ENCODE measurements at places on chromosomes 5 and 9.
A peak's percentile ranks its signal among the peaks of the same experiment; 100 is the strongest.

DNA sequence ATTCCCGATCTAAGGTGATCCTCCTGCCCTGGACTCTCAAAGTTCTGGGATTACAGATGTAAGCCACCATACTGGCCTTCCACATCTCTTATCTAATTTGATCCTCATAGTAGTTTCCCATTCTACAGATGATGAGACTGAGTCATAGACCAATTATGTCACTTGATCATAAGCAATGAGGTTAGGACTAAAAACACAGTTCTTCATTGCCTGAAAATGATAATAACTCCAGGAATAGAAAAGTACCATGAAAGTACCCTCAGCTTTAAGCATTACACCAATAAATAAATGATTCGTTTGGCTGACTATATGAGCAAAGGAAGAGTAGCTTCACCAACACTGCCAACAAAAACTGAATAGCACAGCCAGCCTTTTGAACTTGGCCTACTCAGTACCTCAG, 389.5 kb downstream of the ACTL7B start:
- no peak for DNase-seq

GRCh38 chr9:36113999-36114398, 22.5 kb upstream of the GLIPR2 start:
- no peak for DNase-seq

GRCh38 chr9:129359162-129359811, 181.2 kb upstream of the IER5L start:
- no peak for DNase-seq

DNA sequence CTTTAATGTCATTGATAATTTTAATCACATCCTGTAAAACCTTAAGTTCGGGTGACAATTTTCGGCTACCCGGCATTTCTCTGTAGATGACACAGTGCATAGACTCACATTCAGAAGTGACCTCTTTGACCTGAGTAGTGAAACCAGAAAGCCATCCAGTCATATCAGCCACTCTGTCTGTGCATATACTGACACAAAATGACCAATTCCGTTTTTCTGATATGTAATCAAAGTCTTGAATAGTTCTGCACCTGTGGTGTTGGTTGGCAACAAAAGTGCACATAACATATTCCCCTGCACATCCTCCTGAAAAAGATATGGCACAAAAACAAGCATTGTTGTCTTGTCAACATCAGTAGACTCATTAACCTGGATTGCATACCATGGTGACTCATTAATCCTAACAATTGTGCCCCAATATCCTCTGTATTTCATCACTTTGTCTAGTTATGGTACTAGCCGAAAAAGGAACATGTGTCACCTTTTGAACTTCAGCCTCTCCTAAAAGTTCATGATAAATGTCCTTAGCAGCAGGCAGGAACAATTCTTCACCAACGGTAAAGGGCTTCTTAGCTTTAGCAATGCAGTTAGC, 4.6 kb upstream of the HNRNPA0 start:
- no peak for DNase-seq

GRCh38 chr9:35976726-35977125, 18.8 kb upstream of the OR2S2 start:
- DNase-seq, result no peak

- DNase-seq, result no peak
Observed at GRCh38 chr5:158841481-158842276, 258.0 kb downstream of the EBF1 start.

- no peak for DNase-seq
Observed at GRCh38 chr9:81801190-81801589, 111.8 kb upstream of the TLE1 start.

- DNase-seq, result no peak
Observed at GRCh38 chr9:121059998-121060636, 10.0 kb upstream of the C5 start.

- no peak for DNase-seq
Observed at GRCh38 chr5:76595755-76596481, 27.3 kb downstream of the F2RL2 start.

DNA sequence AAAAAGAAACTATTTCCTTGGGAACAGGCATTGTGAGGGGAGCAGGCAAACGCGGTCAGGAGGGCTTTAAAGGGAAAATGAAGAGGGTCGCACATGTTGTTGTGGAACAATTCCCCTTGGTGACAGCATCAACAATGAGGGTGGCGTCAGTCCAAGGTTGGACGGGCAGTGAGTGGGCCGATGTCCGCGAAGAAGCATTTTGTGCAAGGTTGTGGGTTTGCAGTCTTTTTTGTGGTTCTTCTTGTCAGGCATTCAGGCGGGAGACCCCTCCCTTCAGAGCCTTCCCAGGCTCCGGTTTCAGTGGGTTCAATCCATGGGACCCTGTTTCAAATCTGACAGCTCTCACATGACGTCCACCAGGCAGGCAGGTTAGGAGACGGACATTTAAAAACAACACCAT, 11.1 kb upstream of the SLC6A19 start:
- no peak for DNase-seq

GRCh38 chr9:133269537-133270362, 5.3 kb downstream of the ABO start:
- no peak for DNase-seq

DNA sequence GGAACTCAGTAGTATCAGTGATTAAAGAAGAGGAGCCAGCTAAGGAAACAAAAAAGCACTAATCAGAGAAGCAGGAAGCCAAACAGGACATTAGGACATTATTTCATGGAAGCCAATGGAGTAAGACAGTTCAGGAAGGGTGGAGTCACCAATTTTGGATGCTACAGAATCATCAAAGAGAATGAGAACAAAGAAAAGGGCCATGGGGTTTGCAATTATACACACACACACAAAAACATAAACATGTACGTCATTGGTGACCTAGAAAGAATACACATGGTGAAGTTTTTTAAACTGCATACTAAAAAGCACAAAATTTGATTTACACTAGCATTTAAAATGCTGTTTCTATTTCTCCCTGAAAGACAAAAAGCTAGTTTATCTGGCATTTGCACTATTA, 96.8 kb upstream of the MRPS30 start:
- DNase-seq, result no peak

DNA sequence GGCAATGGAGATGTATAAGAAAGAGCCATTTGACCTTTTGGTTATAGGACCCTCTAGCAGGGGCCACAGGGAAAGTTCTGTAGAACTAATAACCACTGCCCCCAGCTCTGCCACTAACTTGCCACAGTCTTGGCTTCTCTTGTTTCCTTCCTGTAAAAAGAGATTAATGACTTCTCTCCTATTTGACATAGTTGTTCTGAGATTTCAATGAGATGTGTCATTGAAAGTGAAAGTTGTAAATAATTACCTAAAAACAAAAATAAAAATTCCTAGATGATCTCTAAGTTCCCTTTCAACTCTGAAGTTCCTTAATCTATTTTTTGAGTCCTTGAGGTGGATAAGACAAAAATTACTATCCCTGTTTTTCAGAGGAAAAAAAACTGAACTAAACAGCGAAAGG, 1.4 kb upstream of the KIF12 start:
- DNase-seq, result no peak

GRCh38 chr9:128475867-128476266, 20.1 kb downstream of the ODF2 start:
- no peak for DNase-seq

DNA sequence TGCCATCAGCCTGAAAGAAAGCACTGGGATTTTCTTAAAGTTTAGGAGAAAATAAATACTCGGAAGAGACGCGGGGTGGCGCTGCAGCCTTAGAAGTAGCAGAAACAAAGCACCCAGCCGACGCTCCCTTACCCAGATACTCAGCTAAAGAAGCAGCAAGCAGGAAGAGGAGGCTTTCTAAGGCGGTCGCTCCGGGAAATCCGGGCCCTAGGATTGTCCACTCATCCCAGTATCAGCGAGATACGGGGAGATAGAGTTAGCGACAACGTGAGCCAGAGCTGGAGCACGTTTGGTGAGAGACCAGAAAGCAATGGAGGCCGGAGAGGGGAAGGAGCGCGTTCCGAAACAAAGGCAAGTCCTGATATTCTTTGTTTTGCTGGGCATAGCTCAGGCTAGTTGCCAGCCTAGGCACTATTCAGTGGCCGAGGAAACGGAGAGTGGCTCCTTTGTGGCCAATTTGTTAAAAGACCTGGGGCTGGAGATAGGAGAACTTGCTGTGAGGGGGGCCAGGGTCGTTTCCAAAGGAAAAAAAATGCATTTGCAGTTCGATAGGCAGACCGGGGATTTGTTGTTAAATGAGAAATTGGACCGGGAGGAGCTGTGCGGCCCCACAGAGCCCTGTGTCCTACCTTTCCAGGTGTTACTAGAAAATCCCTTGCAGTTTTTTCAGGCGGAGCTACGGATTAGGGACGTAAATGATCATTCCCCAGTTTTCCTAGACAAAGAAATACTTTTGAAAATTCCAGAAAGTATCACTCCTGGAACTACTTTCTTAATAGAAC, at the start of gene PCDHB2:
Gene PCDHB2, plus strand, starts transcription at position 135 of the 782 bp plus-strand sequence. Its CDS starts 176 bp downstream, at position 311.
- peak; percentile 18 for DNase-seq

DNA sequence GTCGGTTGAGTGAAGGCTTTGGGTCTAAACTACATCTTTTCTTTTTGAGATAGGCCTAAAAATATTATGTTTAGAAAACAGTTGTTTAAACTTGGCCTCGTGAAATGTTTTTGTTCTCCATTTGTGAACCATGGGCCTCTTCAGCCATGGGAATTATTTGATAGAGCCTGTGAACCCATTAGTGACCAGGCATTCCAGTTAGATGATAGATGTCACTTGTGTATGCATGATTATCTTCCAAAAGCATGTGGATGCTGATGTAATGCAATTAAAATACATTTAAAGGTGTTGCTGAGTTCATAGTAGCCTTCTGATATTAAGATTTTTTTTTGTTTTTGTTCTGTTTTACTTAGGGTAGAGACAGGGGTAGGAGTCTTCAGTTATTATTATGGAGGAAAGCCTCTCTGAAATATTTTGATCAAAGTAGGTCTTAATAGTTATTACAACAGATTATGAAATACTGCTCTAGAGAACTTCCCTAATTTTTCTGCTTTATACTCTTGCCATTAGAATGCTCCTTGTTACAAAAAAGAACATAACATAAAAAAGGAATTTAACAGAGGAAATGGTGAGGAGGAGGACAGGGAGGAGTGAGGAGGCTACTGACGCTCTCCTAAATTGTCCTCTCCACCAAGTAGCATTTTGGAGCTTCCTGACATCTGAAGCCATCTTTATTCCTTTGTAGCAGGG, 32.9 kb downstream of the CPEB4 start:
- no peak for DNase-seq

DNA sequence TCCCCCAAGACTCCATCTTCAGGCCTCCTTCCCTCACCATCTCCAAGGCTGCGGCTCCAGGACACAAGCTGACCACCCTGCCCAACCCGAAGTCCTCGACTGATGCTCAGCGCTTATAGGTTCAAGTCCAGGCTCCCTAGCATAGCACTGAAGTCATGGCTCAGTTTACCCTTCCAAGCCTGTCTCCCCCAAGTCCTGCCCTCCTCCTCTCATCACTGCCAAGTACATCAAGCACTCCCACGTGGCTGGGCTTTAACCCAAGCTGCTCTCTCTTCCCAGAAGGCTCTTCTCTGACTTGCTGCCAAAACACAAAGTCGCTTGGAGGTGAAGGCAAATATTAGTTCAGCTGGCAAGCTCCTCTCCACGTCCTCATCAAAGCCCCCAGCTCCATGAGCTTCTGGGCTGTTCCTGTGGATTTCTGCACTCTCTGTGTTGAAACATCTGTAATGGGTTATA, 22.1 kb upstream of the MARCHF6 start:
- DNase-seq, result peak; percentile 44

DNA sequence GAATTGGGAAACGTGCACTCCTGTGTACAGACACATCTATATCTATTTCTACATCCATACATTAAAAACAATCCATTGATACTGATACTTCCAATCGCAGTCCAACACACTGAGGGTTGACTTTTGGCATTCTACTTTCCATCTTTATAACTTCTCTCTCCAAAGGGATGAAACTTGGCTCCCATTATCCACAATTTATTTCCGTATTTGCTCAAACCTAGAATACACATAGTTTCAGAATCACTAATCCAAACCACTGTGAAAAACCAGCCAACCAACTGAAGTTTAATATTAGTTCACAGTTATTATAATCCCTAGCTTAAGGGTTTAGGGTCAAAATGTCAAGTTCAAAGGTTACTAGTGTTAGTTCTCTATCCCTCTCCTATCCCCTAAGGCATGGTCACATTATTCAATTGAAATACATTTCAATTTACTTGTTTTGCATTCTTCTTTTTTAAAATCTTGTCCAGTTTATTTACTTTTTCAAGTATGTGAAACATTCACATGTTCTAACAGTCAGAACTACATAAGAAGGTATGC, 156.5 kb downstream of the MED27 start:
- DNase-seq, result no peak

GRCh38 chr5:127865273-127865672, 162.1 kb downstream of the CCDC192 start:
- no peak for DNase-seq

DNA sequence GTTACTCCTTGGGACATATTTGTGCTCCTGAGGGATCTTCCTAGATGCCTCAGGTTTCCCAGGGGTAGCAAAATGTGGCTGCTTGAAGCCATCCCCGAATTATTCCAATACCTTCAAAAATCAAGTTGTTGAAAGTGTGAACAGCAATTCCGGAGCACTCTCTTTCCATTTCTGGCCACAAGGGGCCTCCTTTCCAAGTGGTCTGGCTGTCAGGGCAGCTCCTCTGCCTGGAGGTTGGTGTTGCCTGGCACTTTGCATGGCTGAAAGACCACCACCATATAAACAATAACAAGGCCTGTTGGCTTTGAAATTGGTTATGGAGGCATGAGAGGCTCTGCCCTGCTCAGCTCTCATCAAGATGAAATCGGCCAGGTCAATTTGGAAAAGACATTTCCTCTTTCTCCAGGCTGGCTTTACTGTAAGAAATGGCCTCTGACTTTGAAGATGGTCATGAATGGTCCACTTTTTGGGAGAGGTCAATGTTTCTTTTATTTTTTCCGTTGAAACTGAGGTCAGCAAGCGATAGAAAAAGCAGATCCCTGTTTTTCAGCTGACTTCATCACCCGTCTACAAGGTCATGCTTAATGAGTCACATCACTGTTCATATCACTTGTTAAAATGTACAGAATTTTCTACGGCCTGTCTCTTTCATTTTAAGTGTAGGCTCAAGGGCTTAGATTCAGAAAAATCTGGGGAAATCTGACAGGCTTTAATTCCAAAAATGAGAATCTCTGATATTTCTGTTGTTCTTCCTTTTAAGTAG, 481.1 kb upstream of the ZNF608 start:
- DNase-seq, result no peak

- no peak for DNase-seq
Observed at GRCh38 chr5:142636698-142637324, 49.1 kb downstream of the FGF1 start.

- no peak for DNase-seq
Observed at GRCh38 chr5:126486332-126486731, 63.1 kb downstream of the GRAMD2B start.

GRCh38 chr9:106620081-106620480, 242.9 kb upstream of the ZNF462 start:
- no peak for DNase-seq

- no peak for DNase-seq
Observed at GRCh38 chr5:146644831-146645230, 128.8 kb upstream of the GPR151 start.
